ENCODE measurements at places on chromosomes 1 and 21. TPM values are rescaled to one million over a fixed set of nuclear protein-coding genes. Genes with fewer than 3 reads are reported as not detected.

DNA sequence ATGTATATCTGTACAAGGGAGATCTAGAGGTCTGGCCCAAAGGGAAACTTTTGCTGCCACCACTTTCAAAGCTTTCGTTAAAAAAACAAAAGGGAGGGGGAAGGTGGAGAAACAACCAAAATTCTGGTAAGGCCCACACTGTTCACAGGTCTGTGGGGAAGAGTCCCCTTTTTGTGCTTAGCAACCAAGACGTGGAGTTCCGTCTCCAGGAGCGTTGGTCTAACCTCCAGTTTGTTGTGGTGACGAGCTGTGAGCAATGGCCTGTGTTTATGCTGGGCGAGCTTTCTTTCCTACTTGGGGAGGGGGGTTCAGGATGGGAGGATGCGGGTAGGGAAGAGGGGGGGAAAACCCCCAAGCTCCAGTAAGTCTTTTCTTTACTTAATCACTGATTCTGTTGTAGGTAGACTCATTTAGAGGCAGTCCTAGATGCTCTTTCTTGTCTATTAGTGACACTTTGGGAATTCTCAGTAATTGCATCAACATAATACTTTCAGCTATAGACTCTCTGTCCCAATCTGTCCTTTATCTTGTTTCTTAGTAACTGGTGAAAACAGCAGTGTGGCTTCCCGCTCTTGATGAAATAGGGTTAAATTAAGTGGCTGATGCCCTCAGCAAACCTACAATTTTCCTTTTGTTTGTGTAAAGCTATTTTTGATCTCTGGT is 1.5 kb downstream of the HIPK1 start:
- DNase-seq, result peak; percentile 88

- DNase-seq, result peak; percentile 62
These were observed 141.1 kb downstream of the TLR5 start for GRCh38 chr1:223001653-223002634.

The LPAR3 gene
- polyA plus RNA-seq, result not detected

GRCh38 chr21:27047658-27048314 is 80.9 kb upstream of the ADAMTS5 start:
- DNase-seq, result peak; percentile 73

DNA sequence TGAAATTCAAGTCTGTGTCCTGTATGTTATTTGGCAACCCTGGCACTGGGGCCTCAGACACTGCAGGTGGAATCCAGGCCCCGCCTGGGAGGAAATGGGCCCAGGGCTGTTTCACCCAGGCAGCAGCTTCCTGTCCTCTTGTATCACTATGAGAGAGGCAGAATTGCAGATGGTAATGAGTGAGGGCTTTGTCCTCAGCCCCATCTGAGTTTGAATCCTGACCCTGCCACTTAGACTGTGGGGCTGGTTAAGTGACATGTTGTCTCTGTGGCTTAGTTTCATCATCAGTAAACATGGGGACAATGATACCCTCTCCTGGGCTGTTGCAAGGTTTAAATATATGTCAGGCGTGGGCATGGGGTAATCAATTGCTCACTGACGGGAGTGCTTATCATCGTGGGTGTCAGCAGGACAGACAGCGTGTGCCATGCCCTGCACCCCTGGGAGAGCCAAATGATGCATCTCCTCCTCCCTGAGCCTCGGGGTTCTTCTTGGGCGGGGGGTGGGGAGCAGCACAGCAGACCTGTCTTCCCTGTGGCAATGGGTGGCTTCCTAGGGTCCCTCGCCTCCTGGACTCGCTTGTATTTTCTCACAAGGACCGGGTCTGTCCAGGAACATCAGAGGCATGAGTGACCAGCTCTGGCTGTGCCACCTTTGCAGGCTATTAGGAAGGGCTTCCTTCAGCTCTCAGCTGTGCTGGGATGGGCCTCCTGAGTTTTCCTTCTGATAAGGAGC is 42.1 kb downstream of the ARHGEF10L start:
- no peak for DNase-seq

The AMY1A gene
- not detected for polyA plus RNA-seq

DNA sequence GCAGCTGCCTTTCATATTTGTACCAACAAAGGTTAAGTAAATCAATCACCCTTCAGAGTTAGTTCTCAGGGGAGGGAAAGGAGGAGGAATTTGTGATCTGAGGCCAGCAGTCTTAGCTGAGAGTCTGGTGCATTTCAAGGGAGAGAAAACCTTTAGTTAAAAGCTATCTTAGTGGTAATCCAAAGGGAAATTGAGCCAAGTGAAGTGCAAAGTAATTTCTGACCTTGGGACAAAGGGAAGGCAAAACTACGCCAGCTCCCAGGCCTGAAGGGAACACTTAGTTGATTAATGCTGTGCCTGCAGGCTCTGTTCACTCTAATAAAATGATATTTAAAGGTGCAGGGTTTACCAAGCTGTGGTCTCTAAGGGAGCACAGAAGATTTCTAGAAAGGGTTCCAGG is 23.1 kb upstream of the FMOD start:
- DNase-seq, result no peak

The C1orf216 gene
- polyA plus RNA-seq, result 20.0 TPM

The ACTA1 gene
- polyA plus RNA-seq, result not detected

The KDF1 gene
- not detected for polyA plus RNA-seq

DNA sequence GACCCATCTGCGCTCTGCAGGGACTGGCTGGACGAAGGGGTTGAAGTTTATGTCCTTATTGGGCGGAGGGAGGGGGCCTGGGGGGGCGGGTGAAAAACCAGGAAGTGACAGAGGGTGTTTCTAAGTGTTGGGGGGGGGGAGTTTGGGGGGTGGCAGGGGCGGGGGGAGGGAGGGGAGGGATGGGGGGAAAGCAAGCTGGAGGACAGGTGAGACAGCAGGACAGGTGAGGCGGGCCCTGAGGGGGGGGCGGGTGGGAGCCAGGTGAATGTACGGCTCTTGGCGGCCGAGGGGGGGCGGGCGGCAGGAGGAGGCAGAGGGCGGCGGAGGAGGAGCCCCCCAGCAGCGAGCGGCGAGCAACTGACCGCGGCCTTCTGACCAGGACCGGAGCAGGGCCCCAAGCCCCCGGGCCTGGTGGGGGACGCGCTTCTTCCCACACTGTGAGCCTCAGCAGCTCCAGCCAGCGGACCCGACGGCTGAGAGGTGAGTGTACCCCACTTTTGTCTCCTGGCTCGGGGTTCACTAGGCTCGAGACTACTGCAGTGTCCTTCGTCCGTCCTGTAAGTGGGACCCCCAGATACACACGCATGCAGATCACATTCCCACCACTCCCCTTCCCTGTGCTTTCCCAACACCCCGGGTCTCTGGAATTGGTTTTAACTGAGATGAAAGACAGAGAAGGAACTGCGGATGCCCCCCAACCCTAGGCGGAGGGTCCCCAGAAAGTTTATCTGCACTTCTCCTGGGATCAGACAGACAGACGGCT is at the start of gene ZBTB7B:
Gene ZBTB7B (plus strand): TSS at position 339 of the 763 bp plus-strand sequence. CDS start 11,859 bp downstream, outside the sequence.
- peak; percentile 57 for DNase-seq

The KCND3 gene
- polyA plus RNA-seq, result 0.08 TPM

- peak; percentile 62 for DNase-seq
These were observed 1.1 kb upstream of the RCAN3 start for GRCh38 chr1:24501371-24502064.

The PLA2G2D gene
- polyA plus RNA-seq, result not detected

DNA sequence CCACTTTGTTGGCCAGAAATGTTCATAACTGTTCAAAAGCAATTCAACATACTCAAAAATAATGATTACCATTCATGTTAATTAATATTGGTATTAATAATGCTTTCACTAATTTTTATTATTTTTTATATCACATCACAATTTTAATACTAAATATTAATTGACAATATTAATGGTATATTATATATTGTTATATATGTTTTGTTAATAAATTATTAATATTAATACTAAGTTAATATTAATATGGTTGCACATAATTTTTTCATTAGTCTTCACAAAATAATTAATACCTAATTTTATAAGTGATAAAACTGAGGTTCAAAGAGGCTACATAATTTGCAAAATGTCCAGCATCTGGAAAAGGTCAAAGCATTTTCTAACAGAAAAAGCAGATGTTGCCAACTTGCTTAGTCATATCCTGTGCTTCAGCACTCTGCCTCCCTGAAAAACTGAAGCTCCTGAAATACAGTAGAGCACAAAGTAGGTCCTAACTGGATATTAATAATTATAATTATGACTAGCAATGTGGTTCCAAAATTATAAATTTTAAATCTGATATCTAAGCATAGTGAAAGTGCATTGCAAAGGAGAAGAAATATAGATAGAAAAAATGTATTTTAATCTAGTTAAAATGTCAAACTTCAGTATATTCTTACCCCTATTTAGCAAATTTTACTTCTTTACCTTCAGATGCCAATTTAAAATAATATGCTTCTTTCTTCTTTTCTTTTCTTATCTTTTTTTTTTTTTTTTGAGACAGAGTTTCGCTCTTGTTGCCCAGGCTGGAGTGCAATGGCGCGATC is 123.2 kb upstream of the TNFSF4 start:
- DNase-seq, result peak; percentile 89

The S100A9 gene
- polyA plus RNA-seq, result not detected

- peak; percentile 49 for DNase-seq
These were observed 57.7 kb downstream of the DMAP1 start for GRCh38 chr1:44270686-44271628.

The TRABD2B gene
- polyA plus RNA-seq, result not detected

DNA sequence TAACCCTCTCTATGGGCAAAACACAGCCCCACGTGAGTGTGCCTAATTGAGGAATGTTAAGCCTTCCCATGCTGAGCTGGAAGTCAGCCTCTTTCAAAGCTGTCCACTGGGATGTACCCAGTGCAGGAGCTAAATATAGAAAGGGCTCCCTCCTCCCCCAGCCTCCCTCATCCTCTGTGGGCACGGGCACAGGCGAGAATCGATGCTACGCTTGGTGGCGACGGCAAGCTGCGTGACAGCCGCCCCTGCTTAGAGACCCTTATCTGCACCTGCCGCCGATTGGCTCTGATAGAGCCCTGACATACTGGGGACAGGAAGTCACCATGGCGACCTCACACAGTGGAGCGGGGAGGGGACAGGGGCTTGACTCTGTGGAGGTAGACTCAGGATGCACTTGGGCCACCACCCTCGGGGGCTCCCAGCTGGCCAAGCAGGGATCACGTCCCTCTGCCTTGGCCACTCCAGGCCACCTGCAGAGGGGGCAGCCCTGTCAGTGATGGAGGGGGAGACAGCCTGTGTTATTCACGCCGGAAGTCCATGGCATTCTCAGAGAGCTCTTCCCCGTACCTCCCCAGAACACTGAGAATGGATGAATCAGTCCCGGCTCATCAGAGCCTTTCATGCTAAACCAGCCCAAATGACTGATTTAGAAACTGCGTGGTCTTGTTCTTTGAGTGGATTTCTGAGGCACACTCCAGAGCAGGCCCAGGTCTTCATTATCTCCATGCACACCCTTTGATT is 84.8 kb downstream of the KCND3 start:
- DNase-seq, result peak; percentile 7

Data from GM23248 (cell line).